ENCODE measurements at places on chromosomes 5 and 9. TPM values are rescaled to one million over a fixed set of nuclear protein-coding genes. Genes with fewer than 3 reads are reported as not detected.

The SLC25A48 gene
- 1.0 TPM for polyA plus RNA-seq

The GIN1 gene
- 11.8 TPM for polyA plus RNA-seq

The COL15A1 gene
- polyA plus RNA-seq = 9.0 TPM

The SEMA4D gene
- polyA plus RNA-seq = 25.4 TPM

The UNC5A gene
- polyA plus RNA-seq = 0.61 TPM

The ANKHD1 gene
- 136 TPM for polyA plus RNA-seq

The DBH gene
- polyA plus RNA-seq = 2.1 TPM

The FAM221B gene
- 0.24 TPM for polyA plus RNA-seq

DNA sequence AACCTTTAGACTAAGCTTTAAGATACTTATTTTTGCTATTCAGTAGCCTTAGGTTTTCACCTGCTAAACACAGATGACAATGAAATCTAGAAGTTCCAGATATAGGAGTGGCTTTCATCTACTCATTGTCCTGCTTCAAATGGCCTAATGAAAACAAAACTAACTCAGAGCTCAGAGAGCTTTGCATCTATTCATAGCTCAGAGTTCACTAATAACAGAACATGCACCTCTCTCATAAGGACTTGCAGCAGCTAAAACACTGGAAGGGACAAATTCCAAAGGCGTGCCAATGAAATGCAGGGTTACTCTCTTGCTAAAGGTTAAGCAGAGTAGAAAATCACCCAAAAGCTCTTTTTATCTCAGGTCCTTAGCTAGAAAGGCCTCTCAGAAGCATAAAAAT is 29.0 kb downstream of the SLC31A2 start:
- no peak for DNase-seq

DNA sequence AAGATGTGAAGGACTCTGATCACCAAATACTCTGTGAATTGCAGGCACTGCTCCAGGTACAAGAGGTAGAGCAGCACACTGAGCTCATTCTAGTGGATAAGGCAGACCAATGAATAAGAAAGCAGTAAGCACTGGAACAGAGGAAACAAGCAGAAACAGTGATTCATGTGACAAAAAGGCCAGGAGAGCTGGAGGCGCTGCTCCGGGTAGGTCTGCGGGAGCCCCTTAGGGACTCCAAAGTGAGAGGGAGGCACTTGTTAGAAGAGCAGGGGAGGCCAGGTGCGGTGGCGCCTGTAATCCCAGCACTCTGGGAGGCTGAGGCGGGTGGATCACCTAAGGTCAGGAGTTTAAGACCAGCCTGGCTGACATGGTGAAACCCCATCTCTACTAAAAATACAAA is 231.6 kb upstream of the NFIL3 start:
- DNase-seq = no peak

- DNase-seq = no peak
These were observed 1271.3 kb downstream of the EFNA5 start for GRCh38 chr5:106399391-106399790.

- no peak for DNase-seq
These were observed 69.7 kb downstream of the FOCAD start for GRCh38 chr9:20753761-20754160.

- no peak for DNase-seq
These were observed 173.6 kb upstream of the IER5L start for GRCh38 chr9:129351642-129352145.

- DNase-seq = no peak
These were observed 10.4 kb upstream of the ZNF354B start for GRCh38 chr5:178849316-178849715.

DNA sequence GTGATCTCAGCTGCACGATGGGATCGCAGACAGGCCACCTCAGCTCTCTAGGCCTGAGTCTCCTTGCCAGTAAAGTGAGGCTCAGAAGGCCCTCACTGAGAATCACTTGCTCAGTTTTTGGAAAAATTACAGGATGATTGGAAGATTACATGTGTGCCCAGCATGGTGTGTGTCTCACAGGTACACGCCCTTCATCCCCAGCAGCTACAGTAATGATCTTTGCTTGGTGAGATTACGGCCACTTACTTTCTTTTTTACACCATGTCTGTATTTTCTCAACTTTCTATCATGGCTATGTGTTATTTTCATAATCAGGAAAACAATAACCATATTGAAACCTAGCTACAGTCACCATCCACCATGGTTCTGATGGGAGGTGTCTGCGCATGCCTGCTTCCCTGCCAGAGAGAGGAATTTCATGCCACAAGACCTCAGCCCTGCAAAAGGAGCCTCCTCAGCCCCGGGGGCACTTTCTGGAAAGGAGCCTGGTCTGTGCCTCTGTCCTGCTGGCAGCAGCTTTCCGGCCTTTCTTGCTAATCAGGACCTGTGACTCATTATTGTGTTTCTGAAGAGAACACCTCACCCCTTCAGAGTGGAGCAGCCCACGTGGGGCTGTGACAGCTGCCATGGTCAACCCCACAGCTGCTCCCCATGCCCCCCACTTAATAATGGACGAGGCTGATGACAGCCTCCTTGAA is 64.2 kb upstream of the OLFM1 start:
- peak; percentile 52 for DNase-seq

DNA sequence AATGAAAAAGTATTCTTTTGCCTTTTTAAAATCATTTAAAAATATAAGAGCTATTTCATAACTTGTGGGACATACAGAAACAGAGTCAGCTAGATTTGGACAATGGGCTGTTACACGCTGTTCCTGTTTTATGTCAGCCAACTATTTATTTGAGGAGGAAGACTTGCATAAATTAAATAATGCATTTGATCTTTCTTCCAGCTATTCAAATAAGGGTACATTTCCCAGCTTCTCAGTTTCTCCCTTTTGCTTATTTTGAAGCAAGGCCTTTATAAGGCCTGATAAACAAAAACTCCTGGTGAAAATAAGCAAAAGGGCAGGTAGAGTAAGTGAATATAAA is 6.5 kb downstream of the STOM start:
- no peak for DNase-seq

GRCh38 chr9:131847665-131848354 is 107.9 kb upstream of the RAPGEF1 start:
- peak; percentile 21 for DNase-seq

DNA sequence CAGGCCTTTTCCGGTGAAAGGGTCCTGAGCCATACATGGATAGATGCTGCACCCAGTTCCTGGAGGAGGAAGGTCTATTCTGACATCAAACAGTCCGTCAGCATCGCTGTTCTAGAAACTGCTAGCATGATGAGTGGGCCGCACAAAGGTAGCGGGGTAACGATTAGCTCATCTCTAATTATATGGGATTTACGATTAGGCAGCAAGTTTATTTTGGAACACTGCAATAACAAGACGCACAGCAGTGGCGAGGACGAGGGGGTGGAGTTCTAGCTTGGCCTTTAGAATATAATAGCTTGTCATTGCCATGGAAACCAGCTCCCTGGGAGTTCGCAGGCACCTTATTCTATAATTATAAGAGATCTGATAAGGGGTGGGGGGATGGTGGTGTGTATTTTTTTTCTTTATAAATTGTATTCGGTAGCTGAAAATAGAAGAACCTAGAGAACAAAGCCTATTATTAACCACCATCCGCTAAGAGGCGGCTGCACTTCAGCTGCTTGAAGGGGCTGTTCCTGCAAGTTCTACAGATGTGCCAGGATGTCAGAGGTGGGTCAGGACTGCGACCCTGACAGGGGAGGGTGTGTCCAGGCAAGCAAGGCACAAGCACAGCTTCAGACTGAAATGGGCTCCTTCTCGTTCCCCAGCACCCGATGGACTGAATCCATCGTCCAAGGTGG is 311.0 kb downstream of the AGTPBP1 start:
- no peak for DNase-seq

DNA sequence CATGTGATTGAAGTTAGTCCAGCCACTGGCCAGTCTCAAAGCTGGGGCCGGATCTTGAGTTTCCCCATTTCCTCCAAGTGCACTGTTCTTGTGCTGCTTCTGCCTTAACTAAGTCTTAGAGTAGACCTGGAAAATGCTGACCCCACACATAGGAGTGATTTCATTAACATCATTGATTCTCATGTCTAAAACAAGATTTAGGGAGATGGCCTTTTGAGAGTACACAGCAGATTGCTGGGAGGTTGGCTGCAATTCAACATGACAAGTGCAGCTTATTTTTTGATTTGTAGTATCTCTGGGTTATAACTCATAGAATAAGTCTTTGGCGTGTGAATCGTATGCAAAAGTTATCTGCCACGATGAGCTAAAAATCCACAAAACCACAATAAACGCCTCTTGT is 131.0 kb downstream of the CMYA5 start:
- no peak for DNase-seq

- no peak for DNase-seq
These were observed 119.9 kb upstream of the ANKRD55 start for GRCh38 chr5:56352808-56353590.

- no peak for DNase-seq
These were observed 13.6 kb downstream of the ARHGAP26 start for GRCh38 chr5:142783601-142784341.

- DNase-seq = peak; percentile 5
These were observed 141.7 kb upstream of the PRLR start for GRCh38 chr5:35371951-35372426.

DNA sequence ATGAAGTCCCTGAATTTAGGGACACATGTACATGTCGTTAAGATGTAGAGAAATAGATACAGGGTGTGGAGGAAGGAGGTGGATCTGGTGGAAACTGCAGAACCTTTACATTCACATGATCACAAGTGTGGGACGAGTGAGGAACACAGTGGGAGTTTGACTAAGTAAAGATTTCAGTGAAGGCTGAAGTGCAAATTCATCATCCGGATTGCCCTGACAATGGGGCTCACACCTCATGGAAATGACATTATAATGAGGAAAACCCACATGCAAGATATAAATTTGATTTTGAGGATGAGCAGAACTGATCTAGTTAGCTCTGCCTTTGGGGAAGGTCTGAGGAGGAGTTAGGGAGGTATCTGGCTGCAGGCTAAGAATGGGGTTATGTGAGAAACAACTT is 173.9 kb downstream of the FSTL4 start:
- no peak for DNase-seq

- DNase-seq = no peak
These were observed 8.2 kb downstream of the PBX3 start for GRCh38 chr9:125755340-125755739.

Measured in left lung (tissue), 14 donors.